ENCODE measurements at places on chromosomes 5 and 9. TPM values are rescaled to one million over a fixed set of nuclear protein-coding genes. Genes with fewer than 3 reads are reported as not detected.
A peak's percentile ranks its signal among the peaks of the same experiment; 100 is the strongest.

SGCD gene
- not detected for total RNA-seq

- DNase-seq, result no peak
Measured at GRCh38 chr9:89458768-89459496, 39.0 kb downstream of the SEMA4D start.

DNA sequence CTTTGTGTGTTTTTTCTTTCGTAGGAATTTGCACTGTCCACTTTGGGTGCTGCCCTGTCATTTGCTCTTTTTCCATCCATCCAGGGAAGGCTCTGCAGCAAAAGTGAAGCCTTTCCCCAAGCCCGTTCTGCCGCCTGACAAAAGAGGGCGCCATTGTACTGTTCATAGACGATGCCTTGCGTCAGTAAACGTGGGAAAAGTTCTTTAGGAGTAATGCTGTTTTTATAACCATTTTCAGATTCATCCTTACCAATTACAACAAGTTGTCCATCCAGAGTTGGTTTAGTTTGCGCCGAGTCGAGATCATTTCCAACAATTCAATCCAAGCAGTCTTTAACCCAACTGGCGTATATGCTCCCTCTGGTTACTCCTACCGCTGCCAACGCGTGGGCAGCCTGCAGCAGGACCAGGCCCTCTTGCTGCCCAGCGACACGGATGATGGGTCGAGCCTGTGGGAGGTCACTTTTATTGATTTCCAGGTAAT is 34.3 kb upstream of the RPS23 start:
- peak; percentile 73 for DNase-seq

GRCh38 chr9:13705373-13705772 is 425.9 kb upstream of the MPDZ start:
- DNase-seq, result no peak

DNA sequence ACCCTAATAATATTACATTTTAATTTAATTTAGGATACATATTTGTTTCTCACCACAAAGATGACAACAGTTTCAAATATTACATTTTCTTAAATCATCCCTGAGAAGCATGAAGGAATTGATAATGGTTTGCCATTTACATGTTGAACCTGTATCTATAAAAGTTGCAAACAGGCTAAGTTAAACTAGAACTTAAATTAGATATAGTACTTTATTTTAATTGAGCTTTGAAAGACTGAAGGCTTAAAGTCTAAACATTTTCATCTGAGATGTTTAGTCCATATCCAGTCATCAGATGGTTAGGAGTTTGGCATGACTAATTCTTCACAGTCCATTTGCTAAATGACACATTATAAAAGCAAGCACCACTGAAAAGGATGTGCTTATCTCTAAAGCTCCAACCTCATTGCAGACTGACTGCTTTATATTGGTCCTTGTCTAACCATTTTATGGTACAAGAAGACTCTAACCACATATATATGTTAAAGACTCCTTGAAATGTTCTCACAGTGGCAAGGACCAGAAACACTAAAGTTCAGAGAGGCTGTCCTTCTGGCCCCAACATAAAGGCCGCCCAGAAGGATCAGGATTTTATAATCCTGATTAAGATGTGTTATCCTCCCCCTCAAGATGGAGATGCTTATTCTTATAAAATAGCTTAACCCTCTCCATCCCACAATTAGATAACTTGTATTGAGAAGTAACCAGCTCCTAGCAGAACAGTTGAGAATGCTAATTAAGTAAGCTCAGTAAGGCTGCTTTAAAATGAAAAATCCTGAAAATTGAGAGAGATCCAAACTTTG is 25.8 kb downstream of the WNT8A start:
- DNase-seq, result no peak
